Activated naive CD4-positive, alpha-beta T cell treated with anti-CD3 and anti-CD28 coated beads for 36 hours (primary cell): ENCODE measurements at places on chromosomes 3 and 15. TPM values are rescaled to one million over a fixed set of nuclear protein-coding genes. Genes with fewer than 3 reads are reported as not detected.

GRCh38 chr3:191262650-191263049 is 63.6 kb downstream of the OSTN start:
- no peak for DNase-seq

GRCh38 chr15:35756623-35757022 is 210.7 kb upstream of the DPH6 start:
- DNase-seq, result no peak

RBPMS2 gene
- total RNA-seq, result not detected

MITF gene
- total RNA-seq, result not detected

DNA sequence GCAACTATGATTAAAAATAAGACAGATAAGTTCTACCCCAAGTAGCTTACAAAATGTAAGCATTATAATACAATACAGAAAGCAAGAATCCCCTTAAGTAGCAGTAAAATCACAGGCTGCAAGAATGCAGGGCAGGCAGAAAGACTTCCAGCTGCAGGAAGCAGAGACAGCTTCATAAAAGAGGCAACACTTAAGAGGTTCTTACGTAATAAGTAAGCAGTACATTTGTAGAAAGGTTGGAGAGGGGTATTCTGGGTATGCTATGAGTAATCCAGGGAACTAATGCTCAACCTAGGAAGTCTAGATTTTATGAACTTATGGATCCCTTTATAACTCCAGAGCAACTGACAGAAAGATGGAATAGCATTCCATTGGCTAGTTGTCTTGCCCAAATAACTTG is 151.6 kb downstream of the IL5RA start:
- no peak for DNase-seq

- no peak for DNase-seq
Measured at GRCh38 chr3:33663042-33663441, 55.0 kb downstream of the CLASP2 start.

DPPA2 gene
- total RNA-seq, result not detected

DNA sequence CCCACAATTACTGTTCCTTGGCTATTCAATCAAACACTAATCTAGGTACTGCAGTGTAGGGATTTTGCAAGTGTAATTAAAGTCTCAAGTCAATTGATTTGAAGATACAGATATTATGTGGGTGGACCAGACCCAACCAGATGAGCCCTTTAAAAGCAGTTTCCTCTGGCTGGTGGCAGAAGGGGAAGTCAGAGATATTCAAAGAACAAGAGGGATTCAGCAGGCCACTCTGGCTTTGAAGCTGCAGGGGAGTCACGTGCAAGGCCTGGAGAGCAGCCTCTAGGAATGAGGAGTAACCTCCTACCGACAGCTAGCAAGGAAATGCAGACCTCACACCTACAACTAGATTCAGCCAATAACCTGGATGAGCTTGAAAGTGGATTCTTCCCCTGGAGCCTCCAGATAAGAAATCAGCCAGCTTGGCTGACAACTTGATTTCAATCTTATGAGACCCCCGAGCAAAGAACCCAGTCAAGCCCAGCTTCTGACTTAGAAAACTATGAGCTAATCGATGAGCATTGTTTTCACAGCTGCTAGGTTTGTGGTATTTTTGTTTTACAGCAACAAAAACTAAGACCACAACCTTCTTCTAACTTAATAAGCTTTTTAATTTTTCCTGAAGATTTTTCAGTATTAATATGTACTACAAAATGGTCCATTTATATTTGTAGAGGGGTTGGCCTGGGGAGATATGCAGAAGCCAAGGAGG is 13.4 kb downstream of the HACD2 start:
- DNase-seq, result no peak

TNFAIP8L3 gene
- not detected for total RNA-seq

DNA sequence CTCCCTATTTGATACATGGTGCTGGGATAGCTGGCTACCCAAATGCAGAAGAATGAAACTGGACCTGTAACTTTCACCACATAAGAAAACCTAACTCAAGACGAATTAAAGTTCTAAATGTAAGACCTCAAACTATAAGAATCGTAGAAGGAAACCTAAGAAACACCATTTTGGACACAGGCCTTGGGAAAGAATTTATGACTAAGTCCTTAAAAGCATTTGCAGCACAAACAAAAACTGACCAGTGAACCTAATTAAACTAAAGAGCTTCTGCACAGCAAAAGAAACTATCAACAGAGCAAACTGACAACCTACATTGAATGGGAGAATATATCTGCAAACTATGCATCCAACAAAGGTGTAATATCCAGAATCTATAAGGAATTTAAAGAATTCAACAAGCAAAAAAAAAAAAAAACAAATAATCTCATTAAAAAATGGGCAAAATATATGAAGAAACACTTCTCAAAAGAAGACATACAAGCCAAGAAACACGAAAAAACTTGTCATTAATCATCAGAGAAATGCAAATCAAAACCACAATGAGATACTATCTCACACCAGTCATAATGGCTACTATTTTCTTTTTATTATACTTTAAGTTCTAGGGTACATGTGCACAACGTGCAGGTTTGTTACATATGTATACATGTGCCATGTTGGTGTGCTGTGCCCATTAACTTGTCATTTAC is 37.0 kb downstream of the HDGFL3 start:
- no peak for DNase-seq

- DNase-seq, result no peak
Measured at GRCh38 chr3:168121184-168122017, 25.7 kb upstream of the GOLIM4 start.

GRCh38 chr15:42232606-42233005 is 24.5 kb upstream of the VPS39 start:
- DNase-seq, result no peak

CMTM8 gene
- total RNA-seq, result 19.1 TPM

DNA sequence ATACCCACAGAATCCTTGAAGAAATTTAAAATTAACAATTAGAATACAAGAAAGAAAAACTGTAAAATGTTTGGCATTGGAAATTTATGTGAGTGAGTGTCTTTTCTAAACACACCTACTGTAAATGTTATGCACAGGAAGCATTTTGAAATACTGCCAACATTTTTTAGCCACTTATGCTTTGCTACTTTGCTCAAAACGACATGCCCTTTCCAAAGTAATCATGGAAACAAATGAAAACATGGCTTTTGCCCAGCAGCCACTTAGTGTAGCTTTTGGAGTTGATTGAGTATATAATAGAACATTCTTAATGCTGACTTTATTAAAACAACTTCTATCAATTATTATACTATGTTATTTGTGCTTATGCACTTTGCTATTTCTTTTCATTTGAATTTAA is 823.0 kb downstream of the CADM2 start:
- DNase-seq, result no peak

DNA sequence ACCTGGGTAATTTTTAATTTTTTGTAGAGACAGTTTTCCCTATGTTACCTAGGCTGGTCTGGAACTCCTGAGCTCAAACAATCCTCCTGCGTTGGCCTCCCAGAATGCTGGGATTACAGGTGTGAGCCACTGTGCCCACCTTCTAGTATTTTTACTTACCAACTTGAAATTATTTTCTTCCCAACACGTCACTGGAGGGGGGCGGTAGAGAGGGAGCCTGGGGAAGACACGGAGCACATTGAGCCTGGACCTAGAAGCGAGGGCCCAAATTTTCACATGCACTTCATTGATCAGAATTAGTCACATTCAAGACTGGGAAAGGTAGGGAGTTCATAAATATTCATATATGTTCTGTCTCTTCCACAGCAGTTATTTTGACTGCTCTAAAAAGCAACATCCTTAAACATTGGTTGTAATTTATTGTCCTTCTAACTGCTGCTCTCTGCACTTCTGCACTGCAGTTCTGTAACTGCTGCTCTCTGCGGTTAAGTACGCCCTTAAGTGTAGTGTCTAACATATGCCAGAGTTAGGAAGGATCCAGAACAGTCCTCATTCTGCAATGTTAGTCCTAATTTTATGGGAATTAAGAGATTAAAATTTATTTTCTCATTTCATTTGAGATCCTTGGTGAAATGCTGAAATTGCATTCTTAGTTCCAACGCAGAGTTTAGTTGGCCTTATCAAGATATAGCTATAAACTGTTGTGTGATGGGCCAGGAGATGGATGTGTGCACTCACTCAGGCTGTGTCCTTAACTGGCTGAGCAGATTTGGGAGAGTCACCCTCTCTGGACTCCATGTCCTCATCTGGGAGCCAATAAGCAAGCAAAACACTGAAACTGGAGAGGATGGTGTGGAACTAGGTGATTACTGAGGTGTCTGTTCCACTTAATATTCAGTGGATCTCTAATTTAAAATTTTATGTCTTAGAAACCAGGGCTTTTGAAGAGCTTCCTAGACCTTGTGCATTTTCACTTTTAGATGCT is 98.2 kb downstream of the STRIT1 start:
- no peak for DNase-seq

- no peak for DNase-seq
Measured at GRCh38 chr3:41575724-41576123, 376.4 kb downstream of the CTNNB1 start.

GRCh38 chr3:98917608-98918007 is 16.1 kb upstream of the DCBLD2 start:
- DNase-seq, result no peak

DNA sequence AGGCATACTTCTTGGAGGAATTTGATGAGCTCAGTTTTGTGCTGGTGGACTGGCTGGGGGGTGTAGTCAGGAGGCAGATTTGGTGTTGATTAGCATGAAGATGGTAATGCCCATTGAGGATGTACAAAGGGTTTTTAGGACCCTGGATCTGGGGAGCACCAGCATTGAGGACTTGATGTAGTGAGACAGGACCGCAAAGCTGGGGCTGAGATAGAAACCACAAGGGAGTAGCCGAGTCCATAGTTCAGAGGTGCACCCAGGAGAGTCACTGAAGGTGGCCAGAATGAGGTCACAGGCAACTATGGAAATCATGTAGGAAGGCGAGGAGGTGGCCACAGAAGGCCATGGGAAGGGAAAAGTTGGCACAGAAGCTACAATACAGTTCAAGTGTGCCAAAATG is 2.7 kb upstream of the CDC25A start:
- no peak for DNase-seq

TICRR gene
- total RNA-seq, result 21.0 TPM

DNA sequence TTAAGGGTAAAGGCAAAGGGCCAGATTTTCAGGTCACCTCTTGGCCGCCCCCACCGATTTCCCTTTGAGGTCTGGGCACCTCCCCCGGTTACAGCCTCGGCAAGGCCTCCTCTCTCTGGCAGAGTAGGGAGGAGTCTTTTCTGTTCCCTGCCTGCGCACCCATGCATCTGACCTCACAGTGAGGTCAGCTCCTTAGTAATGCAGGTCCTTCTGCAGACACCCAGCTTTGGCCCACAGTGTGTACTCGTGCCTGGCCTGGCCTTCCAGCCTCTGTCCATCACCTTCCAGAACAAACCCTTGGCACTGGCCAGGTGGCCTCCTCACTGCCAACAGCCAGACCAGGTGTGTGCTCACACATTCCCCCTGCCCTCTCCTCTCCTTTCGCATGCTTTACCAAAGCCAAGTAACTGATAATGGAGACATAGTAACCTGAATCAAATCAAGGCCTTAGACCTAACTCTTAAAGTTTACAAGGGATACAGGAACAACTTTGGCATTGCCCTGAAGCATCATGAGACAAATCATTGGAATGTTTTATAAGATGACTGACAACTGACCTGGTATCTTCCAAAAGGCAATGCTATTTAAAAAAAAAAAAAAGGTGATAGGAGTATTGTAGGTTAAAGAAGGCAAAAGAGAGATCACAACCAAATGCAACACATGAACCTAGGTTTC is 61.3 kb downstream of the CORO2B start:
- no peak for DNase-seq

- no peak for DNase-seq
Measured at GRCh38 chr3:188243124-188243795, 89.3 kb downstream of the LPP start.

DNA sequence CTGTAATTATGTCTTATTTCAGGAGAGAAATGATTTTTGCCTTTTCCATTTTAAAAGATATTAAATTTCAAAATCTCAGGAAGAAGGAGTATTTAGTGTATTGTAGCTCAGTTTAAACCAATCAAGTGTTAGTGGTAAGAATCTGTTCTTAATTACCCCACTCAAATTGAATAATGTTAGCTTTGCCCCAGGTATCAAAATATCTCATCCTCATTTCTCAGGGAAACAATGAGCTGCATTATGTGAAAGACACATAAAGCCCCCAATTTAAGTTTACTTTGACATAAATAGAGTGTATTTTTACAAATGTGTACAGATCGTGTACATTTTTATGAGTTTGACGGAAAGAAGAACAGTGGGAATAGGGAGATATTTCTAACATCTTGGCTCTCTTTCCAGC is 317.4 kb upstream of the RARB start:
- DNase-seq, result no peak

DNA sequence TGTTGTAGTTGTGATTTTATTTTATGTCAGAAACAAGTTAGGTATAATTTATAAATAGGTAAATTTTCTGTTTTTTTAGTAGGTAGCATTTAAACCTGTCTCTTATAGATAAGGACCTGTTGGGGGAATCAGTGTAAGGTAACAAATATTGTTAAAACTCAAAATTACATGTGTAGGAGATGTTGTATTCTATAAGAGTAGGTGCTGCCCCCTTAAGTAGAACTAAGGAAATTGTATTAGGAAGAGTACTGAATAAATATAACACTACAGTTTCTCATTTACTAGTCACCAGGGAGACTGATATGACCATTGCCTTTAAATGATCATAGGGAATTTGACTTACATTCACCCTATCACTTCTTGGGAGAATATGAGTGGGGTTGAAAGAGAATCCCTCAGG is 31.2 kb downstream of the SLC25A36 start:
- no peak for DNase-seq

PCOLCE2 gene
- 0.38 TPM for total RNA-seq

GRCh38 chr15:48645558-48646330 is at the start of gene FBN1:
Gene FBN1, minus strand, starts transcription at chr15:48645709. Its CDS starts 940 bp downstream, at chr15:48644769.
- peak; percentile 39 for DNase-seq

DNA sequence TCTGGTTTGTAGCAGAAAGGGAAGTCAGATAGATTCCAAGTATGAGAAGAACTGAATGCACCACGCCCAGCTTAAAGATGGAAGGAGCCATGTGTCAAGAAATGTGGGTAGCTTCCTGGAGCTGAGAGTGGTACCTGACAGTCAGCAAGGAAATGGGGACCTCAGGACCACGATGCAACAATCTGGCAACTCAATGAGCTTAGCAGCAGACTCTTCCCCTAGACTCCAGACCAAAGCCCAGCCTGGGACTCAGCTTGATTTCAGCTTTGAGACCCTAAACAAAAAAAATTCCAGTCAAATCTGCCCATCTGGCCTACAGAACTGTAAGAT is 24.4 kb downstream of the MIX23 start:
- DNase-seq, result no peak

CCK gene
- total RNA-seq, result not detected

PLEKHO2 gene
- 12.5 TPM for total RNA-seq

DNA sequence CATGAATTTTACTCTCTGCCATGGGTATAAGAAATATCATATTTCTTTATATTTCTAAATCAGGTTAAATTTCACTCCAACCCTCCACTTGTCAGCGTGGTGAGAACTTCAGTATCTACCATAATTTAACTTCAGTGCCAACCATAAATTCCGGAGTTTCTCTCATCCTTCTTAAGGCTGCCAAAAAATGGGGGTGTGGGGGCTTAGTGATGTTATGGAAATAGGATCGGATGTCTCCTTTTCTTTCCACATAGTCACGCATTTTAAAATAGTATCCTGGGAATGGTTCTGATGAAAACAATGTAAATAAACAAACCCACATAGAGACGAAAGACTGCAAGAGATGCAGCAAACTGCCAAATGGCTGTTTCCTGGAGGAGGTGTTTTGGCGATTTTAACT is 12.9 kb upstream of the FAM3D start:
- no peak for DNase-seq
